Epithelial cell of umbilical artery (primary cell): ENCODE measurements at places on chromosomes 13 and 19. TPM values are rescaled to one million over a fixed set of nuclear protein-coding genes. Genes with fewer than 3 reads are reported as not detected.

Gene TMEM91
- 5.3 and 8.4 TPM in 2 replicates for total RNA-seq

Gene SH2D3A
- total RNA-seq: 0.61 TPM in 1 of 2 replicates, not detected in the other

Gene KLK2
- total RNA-seq: not detected in 2 replicates

Gene FSD1
- total RNA-seq: 32.5 and 34.1 TPM in 2 replicates

Gene GFY
- total RNA-seq: not detected in 2 replicates

Gene C19orf47
- 4.4 and 5.2 TPM in 2 replicates for total RNA-seq

Gene ZNF610
- 0.97 and 1.4 TPM in 2 replicates for total RNA-seq

Gene ZNF836
- total RNA-seq: 3.5 and 3.6 TPM in 2 replicates

Gene WDR88
- not detected in 2 replicates for total RNA-seq

Gene RSPH6A
- 0.15 TPM in 1 of 2 replicates, not detected in the other for total RNA-seq

Gene PLIN5
- total RNA-seq: 1.4 TPM in 1 of 2 replicates, not detected in the other

Gene IGFL2
- total RNA-seq: not detected in 2 replicates

Gene ATP8A2
- under 0.01 and 0.15 TPM in 2 replicates for total RNA-seq

Gene ZNF28
- 14.3 and 19.9 TPM in 2 replicates for total RNA-seq

Gene MAP4K1
- 0.15 TPM in 1 of 2 replicates, not detected in the other for total RNA-seq

Gene NRTN
- not detected in 2 replicates for total RNA-seq

Gene ZNF723
- not detected in 2 replicates for total RNA-seq

Gene PCDH17
- total RNA-seq: 1.3 and 1.4 TPM in 2 replicates

Gene RCBTB2
- total RNA-seq: 6.2 and 8.4 TPM in 2 replicates

Gene TTC9B
- total RNA-seq: not detected in 2 replicates

Gene CADM4
- total RNA-seq: 3.0 and 3.2 TPM in 2 replicates

Gene VAV1
- not detected in 2 replicates for total RNA-seq

Gene ADGRE1
- not detected in 2 replicates for total RNA-seq

Gene C13orf42
- not detected in 2 replicates for total RNA-seq

Gene OR7C1
- total RNA-seq: not detected in 2 replicates

Gene CEACAM3
- not detected in 2 replicates for total RNA-seq

Gene SYCN
- not detected in 2 replicates for total RNA-seq

Gene CA11
- 0.65 and 1.2 TPM in 2 replicates for total RNA-seq

Gene OR10H4
- total RNA-seq: not detected in 2 replicates

Gene STX10
- 86.3 and 95.8 TPM in 2 replicates for total RNA-seq

Gene ABHD13
- 9.4 and 11.9 TPM in 2 replicates for total RNA-seq

Gene RAB3A
- under 0.01 TPM in 1 of 2 replicates, not detected in the other for total RNA-seq

Gene XAB2
- 22.4 and 23.7 TPM in 2 replicates for total RNA-seq

Gene GET3
- 89.0 and 108 TPM in 2 replicates for total RNA-seq

Gene GRIK5
- total RNA-seq: 2.3 and 4.3 TPM in 2 replicates

Gene KRTDAP
- not detected in 2 replicates for total RNA-seq

Gene ONECUT3
- not detected in 2 replicates for total RNA-seq

Gene SLC25A41
- total RNA-seq: not detected in 2 replicates

Gene CEACAM1
- total RNA-seq: 0.32 and 0.46 TPM in 2 replicates

Gene FAM216B
- total RNA-seq: not detected in 2 replicates
